ENCODE measurements at places on chromosomes 3 and 15.

DNA sequence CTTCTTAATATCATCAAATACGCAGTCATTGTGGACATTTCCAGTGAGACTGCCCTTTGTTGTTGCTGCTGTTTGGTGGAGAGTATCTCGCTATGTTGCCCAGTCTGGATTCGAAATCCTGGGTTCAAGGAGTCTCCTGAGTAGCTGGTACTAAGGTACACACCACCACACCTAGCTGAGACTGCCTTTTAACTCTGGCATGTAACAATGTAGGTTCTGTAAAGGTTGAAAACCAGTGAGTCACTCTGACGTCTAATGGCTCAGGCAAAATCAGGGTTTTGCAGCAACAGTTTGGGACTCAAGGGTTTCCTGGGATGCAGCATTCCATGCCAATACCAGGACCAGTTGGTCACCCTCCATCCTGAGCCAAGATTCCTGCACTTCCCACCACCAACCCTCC, 52.2 kb downstream of the AQP9 start:
- no peak for DNase-seq
- no peaks in the 10 kb centered on the region for H3K4me1 ChIP-seq
- no peak overlapping the region for H3K27ac ChIP-seq
- no peaks in the 10 kb centered on the region for H3K27me3 ChIP-seq
- H3K36me3 ChIP-seq: no peaks in the 10 kb centered on the region
- no peak overlapping the region for H3K4me3 ChIP-seq

DNA sequence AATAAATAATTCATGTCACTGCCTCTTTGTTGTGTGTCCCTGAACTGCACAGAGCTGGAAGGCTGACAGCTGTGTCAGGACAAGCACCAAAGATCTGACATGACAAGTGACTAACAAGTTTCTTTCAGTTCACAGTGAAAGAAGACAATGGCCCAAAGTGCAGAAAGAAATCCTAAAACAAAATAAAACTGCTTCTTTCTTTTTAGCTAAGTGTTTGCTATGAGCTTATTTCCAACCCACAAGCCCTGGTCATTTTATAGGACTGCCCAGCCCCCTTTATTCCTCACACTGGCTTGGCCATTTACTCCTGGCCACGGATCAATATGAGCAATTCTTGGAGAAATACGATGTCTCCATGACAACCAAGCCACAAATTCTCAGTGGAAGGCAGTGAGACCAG, 238.5 kb downstream of the WDR72 start:
- no peak overlapping the region for H3K4me3 ChIP-seq
- H3K27ac ChIP-seq: no peak overlapping the region
- no peak for DNase-seq
- no peaks in the 10 kb centered on the region for H3K27me3 ChIP-seq

GRCh38 chr3:82509951-82510603, 748.6 kb upstream of the GBE1 start:
- H3K27me3 ChIP-seq: no peaks in the 10 kb centered on the region
- H3K27ac ChIP-seq: no peak overlapping the region
- H3K4me3 ChIP-seq: no peak overlapping the region
- no peaks in the 10 kb centered on the region for H3K36me3 ChIP-seq
- no peak for DNase-seq

GRCh38 chr15:96274698-96275097, 55.8 kb upstream of the NR2F2 start:
- H3K27me3 ChIP-seq: no peaks in the 10 kb centered on the region
- H3K4me1 ChIP-seq: no peaks in the 10 kb centered on the region
- no peak overlapping the region for H3K4me3 ChIP-seq
- H3K27ac ChIP-seq: no peak overlapping the region

All from thoracic aorta (tissue), 2 donors.